ENCODE measurements at places on chromosomes 11 and 22.

DNA sequence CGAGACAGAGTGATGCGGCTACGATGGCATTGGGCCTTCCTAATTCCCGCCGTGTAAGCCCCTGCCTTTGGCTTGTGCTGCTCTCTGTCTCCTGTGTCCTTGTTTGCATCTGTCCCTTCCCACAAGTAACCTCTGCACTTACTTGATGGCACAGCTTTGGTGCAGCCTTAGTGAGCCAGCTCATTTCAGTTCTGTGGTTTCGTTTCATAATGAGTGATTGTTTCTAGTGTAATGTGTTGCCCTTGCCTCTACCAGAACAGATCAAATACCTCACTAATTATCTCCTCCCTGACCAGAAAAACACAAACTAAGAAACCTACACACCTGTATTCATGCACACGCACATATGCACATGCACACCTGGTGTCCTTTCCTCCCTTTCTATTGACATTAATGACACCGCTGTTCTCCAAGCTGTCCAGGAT, 58.8 kb downstream of the GRK3 start:
- H3K27me3 ChIP-seq: no peaks in the 10 kb centered on the region
- no peaks in the 10 kb centered on the region for H3K4me1 ChIP-seq

DNA sequence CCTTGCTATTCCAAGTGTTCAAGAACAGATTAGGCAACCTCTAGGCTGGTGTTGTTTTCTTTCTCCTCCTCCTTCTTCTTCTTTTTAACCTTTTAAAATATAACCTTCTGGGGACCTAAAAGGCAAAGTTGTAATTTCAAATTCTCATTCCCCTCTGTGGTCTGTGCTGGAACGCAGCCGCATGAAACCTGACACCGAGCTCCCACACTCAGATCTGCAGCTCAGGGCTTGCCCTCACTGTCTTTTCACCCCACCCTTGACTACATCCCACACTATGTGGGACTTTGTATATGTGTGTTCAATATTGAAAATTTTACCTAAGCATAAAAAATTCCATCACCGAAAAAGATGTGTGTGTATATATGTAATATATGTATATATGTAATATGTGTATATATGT, 62.0 kb upstream of the ARHGAP42 start:
- H3K27ac ChIP-seq: no peak overlapping the region
- H3K4me3 ChIP-seq: no peak overlapping the region
- no peaks in the 10 kb centered on the region for H3K36me3 ChIP-seq

DNA sequence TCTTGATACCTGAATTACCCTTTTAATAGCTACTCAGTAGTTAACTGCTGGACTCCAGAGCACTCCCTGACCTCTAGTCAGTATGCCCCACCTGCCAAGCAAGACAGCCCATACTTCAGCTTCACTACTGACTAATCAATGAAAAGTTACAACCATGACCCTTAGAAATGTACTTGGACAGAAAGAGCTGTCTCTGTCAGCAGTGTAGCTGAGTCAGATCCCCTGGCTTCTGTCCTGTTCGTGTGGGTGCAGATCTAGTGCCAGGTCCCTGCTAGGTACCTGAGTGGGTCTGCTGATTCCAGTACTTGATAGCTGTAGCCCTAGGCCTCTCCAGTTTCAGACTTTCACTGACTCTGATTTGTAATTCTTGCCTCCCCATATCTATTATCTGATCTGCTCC, 265.8 kb upstream of the POU2AF2 start:
- H3K27me3 ChIP-seq: no peaks in the 10 kb centered on the region
- H3K27ac ChIP-seq: no peak overlapping the region
- DNase-seq: no peak
- H3K36me3 ChIP-seq: no peaks in the 10 kb centered on the region

- DNase-seq: peak; percentile 90
- H3K4me3 ChIP-seq: no peak overlapping the region
- no peaks in the 10 kb centered on the region for H3K36me3 ChIP-seq
- H3K4me1 ChIP-seq: peaks cover 6% of the 10 kb centered on the region
- H3K27me3 ChIP-seq: no peaks in the 10 kb centered on the region
- H3K27ac ChIP-seq: peak overlapping the region; percentile 34
These were observed 11.1 kb downstream of the TXN2 start for GRCh38 chr22:36470162-36470993.

DNA sequence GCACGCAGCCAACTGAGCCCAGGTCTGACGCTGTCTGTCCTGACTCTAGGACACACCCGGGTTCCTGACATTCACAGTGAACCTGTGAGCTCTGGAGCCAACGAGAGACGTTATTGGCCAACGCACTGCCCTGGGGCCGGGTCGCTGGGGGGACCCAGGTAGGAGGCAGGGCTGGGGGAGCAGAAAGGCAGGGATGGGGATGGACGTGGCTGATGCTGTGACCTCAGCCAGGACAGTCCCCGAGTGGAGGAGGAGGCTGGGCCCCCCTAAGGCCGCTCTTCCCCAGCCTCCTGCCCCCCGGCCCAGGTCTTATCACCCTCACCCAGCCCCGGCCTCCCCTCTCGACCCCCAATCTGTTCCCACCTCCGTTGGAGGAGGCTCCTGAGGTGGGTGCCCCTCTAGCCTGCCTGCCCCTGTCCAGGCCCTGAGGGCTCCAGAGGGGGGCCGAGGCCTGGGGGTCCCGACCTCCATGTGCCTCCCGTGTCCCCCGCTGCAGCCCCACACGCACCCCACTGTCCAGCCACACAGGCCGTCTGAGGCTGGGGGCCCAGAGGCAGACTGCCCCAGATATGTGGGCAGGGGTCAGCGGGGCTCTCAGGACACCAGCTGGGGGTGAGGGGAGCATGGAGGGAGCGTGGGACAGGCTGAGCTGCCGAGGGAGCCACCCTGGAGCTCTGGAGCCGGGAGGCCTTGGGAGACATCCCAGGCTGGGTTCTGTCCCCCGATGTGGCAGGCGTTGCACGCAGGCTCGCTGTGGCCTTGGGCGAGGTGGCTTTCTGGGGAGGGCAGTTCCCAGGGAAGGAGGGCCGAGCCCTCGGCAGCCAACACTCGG, 29.2 kb upstream of the MUC5AC start:
- H3K27me3 ChIP-seq: no peaks in the 10 kb centered on the region
- H3K4me3 ChIP-seq: no peak overlapping the region
- no peak overlapping the region for H3K27ac ChIP-seq
- no peaks in the 10 kb centered on the region for H3K4me1 ChIP-seq
- no peak for DNase-seq

DNA sequence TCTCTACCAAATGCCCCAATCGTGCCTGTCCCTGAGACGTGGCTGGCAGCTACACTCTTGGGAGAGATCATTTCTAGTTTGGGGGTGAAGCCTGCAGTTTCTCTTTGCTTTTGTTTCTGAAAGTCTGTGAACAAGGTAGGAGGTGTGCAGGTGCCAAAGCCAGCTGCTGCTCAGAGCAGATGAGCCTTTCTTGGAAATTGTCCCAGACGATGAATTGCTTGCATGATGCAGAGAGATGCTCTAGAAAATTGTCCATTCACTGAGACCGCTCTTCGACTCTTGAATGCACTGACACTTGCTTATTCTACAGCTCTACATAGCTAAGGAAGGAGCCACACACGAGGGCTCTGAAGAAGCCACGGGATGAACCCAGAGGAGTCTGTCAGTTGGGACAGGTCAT, 225.6 kb upstream of the E2F8 start:
- no peaks in the 10 kb centered on the region for H3K27me3 ChIP-seq
- no peak overlapping the region for H3K4me3 ChIP-seq
- no peaks in the 10 kb centered on the region for H3K36me3 ChIP-seq
- no peak overlapping the region for H3K27ac ChIP-seq
- DNase-seq: no peak

DNA sequence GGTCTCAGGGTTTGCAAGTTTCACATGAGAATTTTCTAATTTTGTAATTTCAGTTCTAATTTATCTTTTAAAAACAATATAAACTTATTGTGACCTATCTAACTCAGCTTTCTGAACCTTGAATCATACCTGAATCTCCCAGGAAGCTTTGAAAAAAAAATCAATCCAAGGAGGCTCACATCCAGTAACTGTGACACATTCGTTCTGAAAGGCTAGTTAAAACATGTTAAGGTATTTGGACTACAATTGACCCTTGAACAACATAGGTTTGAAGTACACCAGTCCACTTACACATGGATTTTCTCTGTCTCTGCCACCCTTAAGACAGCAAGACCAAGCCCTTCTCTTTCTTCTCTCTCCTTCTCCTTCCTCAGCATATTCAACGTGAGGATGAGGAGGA, 40.0 kb downstream of the DDI1 start:
- no peak overlapping the region for H3K27ac ChIP-seq
- H3K4me1 ChIP-seq: no peaks in the 10 kb centered on the region
- no peak for DNase-seq
- no peaks in the 10 kb centered on the region for H3K27me3 ChIP-seq
- H3K36me3 ChIP-seq: no peaks in the 10 kb centered on the region
- no peak overlapping the region for H3K4me3 ChIP-seq

- H3K36me3 ChIP-seq: no peaks in the 10 kb centered on the region
- no peak for DNase-seq
- H3K4me1 ChIP-seq: peaks cover 7% of the 10 kb centered on the region
- no peaks in the 10 kb centered on the region for H3K27me3 ChIP-seq
- no peak overlapping the region for H3K27ac ChIP-seq
These were observed 75.4 kb downstream of the ME3 start for GRCh38 chr11:86596861-86597586.
